ENCODE measurements at places on chromosomes 6 and 20. TPM values are rescaled to one million over a fixed set of nuclear protein-coding genes. Genes with fewer than 3 reads are reported as not detected.
A peak's percentile ranks its signal among the peaks of the same experiment; 100 is the strongest.

GRCh38 chr20:23165964-23166363 lies 79.8 kb upstream of the CD93 start:
- DNase-seq, result no peak

The COL19A1 gene
- total RNA-seq, result 3.7 TPM

GRCh38 chr20:31723319-31724078 lies 831 bp upstream of the BCL2L1 start:
- DNase-seq, result peak; percentile 92

The EFCAB8 gene
- not detected for total RNA-seq

The SLC25A27 gene
- total RNA-seq, result 30.2 TPM

GRCh38 chr6:33297956-33298772 lies 578 bp downstream of the RGL2 start:
- DNase-seq, result peak; percentile 77

The SLC52A3 gene
- total RNA-seq, result under 0.01 TPM

GRCh38 chr6:17771609-17772008 lies 64.9 kb upstream of the NUP153 start:
- no peak for DNase-seq

Data from frontal cortex (tissue), 4 donors.